ENCODE measurements at places on chromosomes 5 and 9.

GRCh38 chr9:35658968-35659220 lies 802 bp downstream of the CCDC107 start:
- no peak for DNase-seq

DNA sequence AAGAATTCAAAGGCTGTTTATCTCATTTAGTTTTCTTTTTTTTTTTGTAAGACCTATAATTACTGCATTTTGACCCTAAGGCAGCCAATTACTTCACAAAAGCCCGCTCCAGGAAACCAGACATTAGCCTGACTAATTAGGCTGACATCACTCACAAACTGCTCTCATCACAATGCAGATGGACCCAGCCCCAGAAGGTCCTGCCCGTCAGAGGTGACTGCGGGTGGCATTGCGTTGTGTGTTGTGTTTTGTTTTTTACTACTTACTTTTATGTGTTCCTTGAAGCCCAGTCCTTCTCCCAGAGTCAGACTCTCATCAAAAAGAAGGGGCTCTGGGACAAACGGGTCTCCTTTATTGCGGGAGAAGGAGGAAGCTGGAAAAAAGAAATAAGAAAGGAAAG lies 172.2 kb downstream of the HSD17B3 start:
- no peak for DNase-seq

- DNase-seq, result no peak
Measured at GRCh38 chr9:112233769-112234168, 58.7 kb upstream of the SUSD1 start.

GRCh38 chr5:75574791-75575190 lies 36.5 kb upstream of the ANKDD1B start:
- no peak for DNase-seq

DNA sequence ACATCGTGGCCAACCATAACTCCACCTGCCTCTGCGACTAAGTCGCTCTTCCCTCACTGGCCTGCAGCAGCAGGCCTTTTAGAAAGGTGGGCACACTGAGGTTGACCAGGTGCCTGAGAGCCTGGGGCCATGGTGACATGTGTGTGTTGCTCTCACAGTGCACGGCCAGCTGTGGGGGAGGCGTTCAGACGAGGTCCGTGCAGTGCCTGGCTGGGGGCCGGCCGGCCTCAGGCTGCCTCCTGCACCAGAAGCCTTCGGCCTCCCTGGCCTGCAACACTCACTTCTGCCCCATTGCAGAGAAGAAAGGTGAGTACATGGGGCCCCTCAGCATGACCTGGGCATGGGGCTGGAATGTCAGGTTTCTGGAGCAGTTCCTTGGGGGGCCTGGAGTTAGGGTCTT lies 104.5 kb upstream of the ICE1 start:
- no peak for DNase-seq

- no peak for DNase-seq
Measured at GRCh38 chr5:106522296-106522695, 1148.4 kb downstream of the EFNA5 start.

- no peak for DNase-seq
Measured at GRCh38 chr9:127637322-127637847, 25.3 kb downstream of the STXBP1 start.

- no peak for DNase-seq
Measured at GRCh38 chr5:125409861-125410536, 663.6 kb upstream of the ZNF608 start.
